AML-193 (cell line): ENCODE measurements at places on chromosomes 1 and 21.
A peak's percentile ranks its signal among the peaks of the same experiment; 100 is the strongest.

DNA sequence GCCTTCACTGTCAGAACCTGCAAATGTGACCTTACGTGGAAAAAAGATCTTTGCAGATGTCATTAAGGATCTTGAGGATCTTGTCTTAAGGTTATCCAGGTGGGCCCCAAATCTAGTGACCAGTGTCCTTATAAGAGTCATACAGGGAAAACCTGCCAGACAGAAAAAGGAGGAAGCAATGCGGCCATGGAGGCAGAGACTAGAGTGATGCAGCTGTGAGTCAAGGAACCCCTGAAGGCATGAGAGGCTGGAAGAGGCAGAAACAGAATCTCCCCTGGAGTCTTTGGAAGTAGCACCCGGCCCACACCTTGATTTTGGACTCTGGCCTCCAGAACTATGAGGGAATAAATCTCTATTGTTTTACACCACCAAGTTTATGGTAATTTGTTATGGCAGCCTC is 36.5 kb upstream of the DNASE2B start:
- DNase-seq: no peak

DNA sequence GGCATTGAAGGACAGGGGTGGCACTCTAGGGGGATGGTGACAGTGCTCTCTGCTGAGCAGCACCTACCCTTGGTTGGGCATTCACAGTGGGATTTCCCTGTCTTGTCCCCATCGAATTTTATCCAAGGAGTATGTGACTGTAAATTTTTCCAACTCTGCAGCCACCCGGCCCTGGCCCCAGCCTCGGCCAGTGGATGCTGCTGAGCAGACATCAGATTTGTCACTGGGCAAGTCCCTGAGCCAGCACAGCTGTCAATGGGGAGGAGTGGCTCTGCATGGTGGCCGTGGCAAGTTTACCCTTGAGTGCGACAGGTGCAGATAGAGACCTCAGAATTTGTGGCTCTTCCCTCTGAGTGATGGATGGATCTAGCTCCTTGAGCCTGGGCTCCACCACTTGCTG is 240.2 kb upstream of the CSF3R start:
- no peak for DNase-seq

DNA sequence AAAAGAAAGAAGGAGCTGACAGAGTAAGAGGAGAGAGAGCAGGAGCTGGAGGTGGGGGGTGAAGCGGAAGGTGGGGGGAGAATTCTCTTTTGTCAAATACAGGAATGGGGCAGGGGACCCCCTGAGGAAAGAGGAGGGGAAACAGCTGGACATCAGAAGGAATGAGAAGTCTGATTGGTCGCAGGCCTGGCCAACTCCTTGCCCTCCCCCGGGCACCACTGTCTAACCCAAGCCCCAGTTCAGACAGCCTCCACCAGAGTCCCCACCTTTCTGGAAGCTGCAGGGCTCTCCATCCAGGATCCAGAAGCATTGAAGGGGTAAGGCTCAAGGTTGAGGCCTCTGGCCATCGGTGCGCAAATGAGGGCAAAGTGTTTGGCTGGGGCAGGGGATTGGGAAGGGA is at the start of gene OPTC:
Gene OPTC (plus strand): TSS at position 253 of the 400 bp plus-strand sequence. CDS start 1,853 bp downstream, outside the sequence.
- DNase-seq: no peak

DNA sequence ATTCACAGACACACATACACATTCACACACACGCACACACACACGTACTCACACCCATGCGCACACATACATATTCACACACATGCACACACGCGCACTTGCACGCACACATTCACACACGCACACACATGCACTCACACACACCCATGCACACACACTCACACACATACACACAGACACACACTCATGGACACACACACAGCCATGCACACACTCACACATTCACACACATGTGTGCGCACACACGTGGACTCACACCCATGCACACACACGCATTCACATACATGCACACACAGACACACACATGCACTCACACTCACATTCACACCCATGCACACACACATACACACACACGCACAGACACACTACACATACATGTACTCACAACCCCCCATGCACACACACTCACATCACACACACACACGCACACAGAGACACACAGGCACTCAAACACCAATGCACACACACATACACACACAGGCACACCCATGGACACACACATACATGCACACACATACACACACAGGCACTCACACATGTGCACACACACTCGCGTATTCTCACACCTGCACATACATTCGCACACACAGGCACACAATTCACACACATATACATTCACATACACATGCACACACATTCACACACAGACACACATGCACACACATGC is 589.1 kb downstream of the PTPRU start:
- DNase-seq: no peak

DNA sequence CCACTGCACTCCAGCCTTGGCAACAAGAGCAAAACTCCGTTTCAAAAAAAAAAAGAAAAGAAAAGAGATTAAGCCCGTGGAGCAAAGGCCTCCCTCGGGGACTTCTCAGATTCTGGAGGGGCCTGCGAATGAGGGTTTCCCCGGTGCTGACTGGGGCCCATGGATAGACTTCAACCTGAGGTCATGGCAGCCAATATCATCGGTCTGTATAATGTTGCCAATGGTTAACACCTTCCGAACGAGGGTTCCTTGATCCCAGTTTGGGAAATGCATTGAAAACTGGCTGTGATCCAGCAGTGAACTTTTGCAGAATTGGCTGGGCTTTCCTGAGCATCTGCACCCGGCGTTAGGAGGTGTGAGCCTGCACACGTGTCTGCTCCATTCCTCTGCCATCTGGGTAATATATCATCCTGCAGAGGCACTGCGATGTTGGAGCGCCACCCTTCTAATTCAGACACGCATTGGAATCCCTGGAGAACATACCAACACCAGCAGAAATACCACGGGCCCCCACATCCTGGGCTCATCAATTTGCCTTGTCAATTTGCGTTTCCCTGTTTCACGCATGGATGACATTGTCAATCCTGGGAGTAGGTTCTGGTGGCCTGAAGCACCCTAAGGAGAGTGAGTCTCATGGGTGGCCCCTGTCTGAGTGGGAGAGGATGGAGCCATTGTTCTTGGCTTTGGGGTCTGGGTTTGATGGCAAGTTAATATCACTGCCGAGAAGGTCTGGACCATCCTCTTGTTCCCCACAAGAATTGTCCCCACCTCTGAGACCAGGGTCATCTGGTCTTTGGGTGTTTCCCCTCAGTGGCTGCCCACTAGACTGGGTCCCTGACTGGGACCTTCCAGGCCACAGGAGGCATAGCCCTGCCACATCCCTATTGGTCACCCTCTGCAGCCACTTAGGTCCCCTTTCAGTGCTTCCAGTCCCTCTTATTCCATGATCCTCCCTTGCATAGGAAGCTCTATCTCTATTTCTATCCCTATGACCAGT is 441.0 kb downstream of the PTPRU start:
- no peak for DNase-seq

GRCh38 chr1:47189844-47190508 is at the start of gene PDZK1IP1:
Gene PDZK1IP1, minus strand, starts transcription at chr1:47190036. Its CDS starts 104 bp downstream, at chr1:47189932.
- DNase-seq: no peak

DNA sequence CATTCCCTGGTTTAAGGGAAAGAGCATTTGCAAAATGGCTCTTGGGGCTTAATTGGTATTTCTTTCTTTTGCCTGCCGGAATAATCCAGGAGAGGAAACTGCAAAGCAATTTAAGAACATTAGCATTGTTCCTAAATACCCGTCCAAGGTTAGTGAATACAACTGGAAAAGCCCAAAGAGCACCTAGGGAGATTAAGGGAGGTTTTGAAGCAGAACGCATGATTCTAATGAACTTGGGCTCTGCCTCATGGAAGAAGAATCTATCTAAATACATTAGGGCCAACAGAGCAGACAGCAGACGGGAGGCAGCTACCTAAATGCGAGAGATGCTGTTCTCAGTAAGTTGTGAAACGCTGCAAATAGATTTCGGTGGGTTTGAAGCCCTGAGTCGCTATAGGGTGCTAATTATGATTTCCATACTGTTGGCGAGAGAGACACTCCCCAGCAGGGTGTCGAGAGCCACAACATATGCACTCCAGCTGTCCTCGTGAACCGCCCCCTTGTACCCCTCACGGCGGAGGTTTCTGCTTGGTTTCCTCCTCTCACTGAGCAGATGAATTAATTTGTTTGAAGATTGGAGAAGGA is 326.7 kb upstream of the CAMK1G start:
- no peak for DNase-seq

DNA sequence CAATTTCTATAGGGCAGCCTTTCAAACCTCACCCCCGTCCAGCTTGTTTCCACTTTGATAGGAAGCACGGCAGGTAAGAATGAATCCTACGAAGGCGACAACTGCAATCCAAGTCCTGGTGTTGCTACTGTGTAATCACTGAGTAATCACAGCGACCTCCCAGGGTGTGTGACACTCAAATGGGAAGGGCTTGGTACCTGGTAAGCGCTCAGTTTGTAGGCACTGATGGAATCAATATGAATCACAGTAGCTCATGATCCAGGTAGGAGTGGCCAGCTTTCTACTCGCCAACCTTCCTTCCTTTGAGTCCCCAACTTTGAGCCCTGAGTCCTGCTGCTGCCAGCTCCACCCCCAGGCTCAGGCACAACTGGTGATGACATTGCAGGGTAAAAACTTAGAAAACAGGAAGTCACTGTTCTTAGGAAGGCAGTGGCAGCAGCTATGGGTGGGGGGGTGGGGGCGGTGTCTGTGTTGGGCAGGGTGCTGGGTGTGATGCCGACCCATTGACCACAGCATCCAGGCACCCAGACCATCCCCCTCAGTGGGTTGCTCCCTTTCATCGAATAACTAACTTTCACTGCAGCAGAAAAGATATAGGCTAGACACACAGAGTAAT is 70.7 kb downstream of the CD247 start:
- DNase-seq: peak; percentile 83

DNA sequence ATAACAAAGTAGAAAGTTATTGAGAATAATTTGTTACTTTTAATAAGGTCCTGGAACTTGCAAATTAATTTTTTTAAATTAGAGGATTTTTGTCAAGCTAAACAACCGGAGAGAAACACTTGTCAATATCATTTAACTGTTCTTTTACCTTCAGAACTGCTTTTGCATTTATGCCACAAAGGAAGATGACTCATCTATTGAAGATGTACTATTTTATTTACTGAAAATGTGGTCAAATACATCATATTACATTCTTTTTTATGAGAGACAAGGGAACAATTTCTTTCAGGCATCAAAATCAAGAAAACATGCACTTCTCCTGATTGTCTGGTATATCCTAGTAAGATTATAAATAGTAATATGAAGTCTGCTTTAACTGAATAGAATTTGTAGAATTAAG is 558.2 kb upstream of the PRMT6 start:
- no peak for DNase-seq

GRCh38 chr1:222919478-222919865 is 104.6 kb downstream of the DISP1 start:
- DNase-seq: no peak

DNA sequence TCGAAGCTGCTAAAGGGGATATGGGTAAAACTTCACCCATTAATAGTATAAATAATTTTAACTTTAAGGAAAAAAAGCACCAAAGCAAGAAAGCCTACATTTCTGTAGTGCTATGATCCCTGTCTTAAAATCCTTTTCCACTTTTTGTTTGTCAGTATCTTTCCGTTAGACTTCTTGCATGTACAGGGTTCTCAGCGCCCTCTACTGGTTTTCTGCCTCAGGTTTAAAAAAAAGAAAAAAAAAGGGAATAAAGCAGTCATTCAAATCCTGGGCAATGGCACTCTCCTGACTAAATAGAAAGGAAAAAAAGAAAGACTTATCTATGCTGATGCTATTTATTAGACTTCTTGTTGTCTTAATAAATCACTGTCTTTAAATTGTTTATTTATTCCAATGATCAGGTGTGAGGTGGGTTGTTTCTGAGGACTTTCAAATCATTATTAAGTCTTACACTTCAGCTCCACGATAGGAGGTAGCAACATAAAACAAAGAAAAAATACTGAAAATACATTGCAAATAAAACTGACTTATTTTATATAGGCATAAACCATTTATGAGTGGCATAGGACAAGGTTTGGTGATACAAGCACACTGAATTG is 475.4 kb upstream of the NR5A2 start:
- peak; percentile 62 for DNase-seq

DNA sequence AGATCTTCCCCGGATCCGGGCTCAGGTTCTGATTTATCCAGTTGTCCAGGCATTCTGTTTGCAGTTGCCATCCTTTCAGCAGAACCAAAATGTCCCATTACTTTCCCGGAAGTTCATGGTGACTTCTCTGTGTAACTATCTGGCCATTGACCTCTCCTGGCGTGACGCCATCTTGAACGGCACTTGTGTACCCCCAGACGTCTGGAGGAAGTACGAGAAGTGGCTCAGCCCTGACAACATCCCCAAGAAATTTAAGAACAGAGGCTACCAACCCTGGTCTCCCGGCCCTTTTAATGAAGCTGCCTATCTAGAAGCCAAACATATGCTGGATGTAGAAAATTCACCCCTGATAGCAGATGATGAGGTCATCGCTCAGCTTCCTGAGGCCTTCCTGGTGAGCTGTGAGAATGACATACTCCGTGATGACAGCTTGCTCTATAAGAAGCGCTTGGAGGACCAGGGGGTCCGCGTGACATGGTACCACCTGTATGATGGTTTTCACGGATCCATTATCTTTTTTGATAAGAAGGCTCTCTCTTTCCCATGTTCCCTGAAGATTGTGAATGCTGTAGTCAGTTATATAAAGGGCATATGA is 22.4 kb downstream of the AADACL4 start:
- DNase-seq: no peak

DNA sequence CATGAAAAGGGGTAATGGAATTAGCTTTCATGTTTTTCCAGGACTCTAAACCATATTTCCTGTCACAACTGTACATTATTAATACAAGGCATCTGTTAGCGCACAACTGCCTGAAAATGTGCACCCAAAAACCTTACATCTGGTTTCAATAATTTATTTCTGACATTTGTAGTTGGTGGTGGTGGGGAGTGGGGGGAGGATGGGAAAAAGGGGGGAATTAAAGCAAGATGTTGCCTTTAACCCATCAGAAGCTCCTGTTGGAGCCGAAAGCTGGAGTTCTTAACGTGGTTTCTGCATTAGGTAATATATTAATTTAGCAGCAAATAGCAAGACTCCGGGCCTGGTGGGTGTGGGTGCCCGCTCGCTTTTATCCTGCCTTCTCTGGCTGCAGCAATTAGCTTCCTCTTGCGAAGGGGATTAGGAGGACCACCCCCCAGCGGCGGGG is 36.9 kb upstream of the HHAT start:
- DNase-seq: no peak

DNA sequence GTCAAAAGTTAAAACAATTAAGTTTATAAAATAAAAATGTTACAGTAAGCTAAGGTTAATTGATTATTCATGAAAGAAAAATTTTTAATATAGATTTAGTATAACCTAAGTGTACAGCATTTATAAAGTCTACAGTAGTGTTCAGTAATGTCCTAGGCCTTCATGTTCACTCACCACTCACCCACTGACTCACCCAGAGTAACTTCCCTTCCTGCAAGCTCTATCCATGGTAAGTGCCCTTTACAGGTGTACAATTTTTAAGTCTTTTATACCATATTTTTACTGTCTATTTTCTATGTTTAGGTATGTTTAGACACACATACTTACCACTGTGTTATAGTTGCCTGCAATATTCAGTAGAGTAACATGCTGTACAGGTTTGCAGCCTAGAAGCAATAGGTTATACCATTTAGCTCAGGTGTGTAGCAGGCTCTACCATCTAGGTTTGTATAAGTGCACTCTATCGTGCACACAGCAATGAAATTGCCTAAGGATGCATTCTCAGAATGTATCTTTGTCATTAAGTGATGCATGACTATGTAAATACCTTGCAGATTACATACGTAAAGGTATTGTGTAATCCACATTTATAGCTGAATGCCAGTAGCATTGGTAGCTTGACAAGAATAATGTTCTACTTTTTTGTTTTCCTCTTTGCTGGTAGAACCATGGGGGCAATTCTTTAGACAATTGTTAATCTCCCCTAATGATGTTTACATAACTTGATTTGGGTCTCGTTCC is 35.7 kb upstream of the GPR88 start:
- no peak for DNase-seq
